ENCODE measurements at places on chromosomes 5 and 9.

DNA sequence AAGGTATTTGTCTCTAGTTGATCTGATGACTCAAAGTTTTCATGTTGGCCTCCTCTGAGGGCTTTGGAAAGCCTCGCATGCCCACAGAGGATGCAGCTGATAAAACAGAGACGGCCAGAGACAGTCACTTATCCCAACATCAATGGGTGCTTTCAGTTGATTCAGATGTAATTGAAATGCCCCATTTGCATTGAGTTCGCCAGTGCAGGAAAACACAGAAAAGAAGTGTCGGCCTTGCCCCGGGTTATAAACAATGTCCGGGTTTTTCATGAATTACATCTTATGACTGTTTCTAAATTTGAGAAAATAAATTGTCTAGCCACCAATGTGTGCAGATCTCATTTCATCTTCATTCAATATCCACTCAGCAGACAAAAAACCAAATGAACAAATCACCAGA lies 42.2 kb upstream of the ICE1 start:
- DNase-seq = no peak

DNA sequence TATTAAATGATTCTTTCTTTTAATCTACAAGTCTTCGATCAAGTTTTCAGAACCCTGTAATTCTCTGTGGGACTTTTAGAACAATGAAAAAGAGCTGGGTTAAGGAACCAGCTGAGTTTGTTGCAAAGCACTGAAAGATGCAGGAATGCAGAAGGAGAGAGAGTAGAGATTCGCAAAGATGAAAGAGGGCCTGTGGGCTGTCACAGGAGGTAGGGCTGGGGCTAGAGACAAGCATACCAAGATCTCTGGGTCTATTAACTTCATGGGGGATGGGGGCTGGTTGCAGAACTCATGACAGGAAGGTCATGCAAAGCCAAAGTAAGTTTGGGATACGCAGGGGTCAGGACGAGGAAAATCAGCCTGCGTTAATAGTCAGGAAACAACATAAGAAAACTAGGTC lies 81.8 kb downstream of the LURAP1L start:
- peak; percentile 78 for DNase-seq

GRCh38 chr5:122978068-122978467 lies 58.5 kb downstream of the PPIC start:
- DNase-seq = no peak

DNA sequence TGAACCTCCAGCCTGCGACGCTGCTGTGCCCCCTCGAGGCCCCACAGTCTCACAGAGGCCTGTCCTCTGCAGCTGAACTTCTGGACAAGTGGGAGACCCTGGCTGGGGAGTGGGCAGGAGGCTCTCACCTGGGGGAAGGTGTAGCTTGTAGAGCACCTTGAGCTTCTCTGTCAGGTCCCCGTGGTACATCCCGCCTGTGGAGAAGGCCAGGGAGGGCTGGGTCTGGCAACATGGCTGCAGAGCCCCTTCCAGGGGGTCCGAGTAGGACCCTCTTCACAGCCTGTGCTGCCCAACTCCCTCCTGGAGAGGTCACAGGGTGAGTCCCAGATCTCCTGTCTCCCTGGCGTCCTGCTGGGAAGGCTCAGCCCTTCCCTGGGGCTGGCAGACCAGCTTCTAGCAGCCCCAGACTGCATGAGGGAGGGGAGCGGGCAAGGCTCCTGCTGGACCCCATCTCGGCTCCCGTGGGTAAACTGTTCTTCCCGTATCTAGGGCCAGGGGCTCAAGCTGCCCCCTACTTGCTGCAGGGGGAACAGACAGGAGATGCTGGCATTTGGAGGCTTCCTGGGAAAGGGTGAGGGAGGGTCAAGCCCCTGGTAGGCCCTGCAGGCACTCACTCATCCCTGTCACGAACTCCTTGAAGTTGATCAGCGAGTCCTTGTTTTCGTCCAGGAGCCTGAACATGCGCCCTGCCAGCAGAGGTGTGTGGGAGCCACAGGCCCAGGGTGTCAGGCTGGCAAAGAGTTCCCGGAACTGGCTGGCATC lies 11.2 kb upstream of the MRNIP start:
- peak; percentile 33 for DNase-seq

DNA sequence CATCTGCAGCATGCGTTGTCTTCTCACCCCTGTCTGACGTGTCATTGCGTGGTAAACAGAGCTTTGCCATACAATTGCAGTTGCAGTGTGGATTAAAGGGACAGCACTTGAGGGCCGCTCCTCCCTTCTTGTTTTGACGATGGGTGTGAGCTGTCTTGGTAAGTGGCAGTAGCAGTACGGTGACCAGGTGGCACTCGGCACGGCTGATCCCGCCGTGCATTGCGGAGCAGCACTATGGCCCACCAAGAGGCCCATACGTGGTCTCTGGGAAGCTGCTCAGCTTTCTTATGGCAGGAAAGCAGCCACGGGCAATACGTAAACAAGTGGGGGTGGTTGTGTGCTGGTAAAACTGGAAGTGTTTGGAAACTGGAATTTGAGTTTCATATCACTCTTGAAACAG lies 25.1 kb downstream of the EHMT1 start:
- DNase-seq = no peak

DNA sequence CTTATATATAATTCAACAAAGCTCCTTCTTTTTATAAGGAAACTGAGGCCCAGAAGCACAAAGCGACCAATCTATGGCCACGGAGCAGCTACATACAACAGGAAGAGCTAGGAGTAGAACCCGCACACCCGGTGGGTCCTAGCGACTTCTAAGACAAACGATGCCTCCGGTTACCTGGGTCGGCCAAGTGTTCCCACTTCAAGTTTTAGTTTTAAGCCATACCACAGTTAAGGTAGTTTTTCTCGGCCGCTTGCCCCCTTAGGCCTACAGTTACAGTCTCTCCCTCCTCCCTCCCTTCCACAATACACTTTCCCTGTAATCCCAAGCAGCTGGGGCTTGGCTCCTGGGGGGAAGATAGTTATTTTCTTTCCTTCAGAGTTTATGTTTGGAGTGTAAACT lies 533 bp downstream of the SREK1IP1 start:
- DNase-seq = peak; percentile 57

GRCh38 chr9:131732636-131733289 lies 7.1 kb downstream of the RAPGEF1 start:
- DNase-seq = peak; percentile 47

DNA sequence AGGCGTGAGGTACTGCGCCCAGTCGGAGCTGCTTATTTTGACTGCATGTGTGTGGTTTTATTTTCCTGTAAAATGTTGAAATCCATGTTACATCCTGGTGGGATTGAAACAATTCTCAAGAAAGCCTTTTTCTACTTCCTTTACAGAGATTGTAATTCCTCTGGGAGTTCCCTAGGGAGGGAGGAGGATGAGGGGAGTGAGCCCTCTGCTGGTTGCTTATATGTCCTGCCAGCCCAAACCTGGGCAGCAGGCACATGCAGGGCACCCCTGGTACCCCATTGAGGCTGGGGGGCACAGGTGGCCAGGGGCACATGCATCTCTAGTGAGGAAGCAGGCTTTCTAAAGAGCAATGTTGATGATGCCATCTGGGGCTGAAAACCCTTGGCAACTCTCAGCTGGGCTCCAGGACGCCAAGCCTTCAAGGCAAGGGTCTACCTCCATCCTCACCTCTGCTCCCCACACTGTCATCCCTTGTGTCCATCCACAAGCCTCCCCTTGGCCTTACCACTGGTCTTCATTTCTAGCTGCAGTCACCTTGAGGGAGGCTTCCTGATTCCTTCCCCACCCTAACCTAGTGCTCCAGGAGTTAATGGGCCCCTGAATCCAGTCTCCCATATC lies 84.7 kb upstream of the TNFSF8 start:
- peak; percentile 81 for DNase-seq

- no peak for DNase-seq
These were observed 112.2 kb upstream of the ZNF608 start for GRCh38 chr5:124858612-124859011.

Measured in GM23338 (cell line).